ENCODE measurements at places on chromosomes 3 and 15. TPM values are rescaled to one million over a fixed set of nuclear protein-coding genes. Genes with fewer than 3 reads are reported as not detected.

GATA2 gene
- total RNA-seq, result 52.0 TPM

CCDC39 gene
- total RNA-seq, result not detected

NDN gene
- 16.1 TPM for total RNA-seq

COL8A1 gene
- 81.4 TPM for total RNA-seq

TNFAIP8L3 gene
- 44.4 TPM for total RNA-seq

WNT5A gene
- total RNA-seq, result 0.93 TPM

Measured in mammary microvascular endothelial cell (primary cell).